Uterus (tissue), 4 donors: ENCODE measurements at places on chromosomes 4 and X. TPM values are rescaled to one million over a fixed set of nuclear protein-coding genes. Genes with fewer than 3 reads are reported as not detected.

DNA sequence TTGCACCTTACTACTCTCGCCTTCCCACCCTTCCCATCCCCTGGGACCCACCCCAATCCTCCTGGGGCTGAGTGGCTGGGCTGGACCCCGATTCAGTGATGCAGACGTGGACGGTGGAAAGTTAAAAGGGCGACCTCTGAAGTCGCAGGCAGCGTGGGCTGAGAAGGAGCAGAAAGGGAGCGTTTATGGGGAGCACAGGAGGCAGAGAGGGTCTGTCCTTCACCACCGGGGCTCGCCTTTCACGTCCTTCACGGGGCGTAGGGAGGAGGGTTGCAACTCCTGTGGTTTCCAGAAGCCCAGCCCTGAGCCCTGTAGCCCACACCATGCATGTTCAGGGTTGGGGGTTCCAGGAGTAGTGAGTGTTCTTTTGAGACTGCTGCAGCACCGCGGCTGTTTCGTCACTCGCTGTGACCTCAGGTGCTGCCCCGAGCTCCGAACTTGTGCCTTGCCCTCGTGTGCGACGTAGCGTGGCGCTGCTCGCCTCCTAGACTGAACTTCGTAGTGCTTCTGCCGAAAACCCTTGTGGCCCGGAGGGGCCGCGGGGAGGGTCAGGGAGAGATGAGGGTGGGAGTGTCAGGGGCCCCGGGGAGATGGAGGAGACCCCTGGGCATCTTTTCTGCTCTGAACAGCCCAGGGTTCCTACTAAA lies 1.6 kb downstream of the NHS start:
- DNase-seq, result peak; percentile 20

DNA sequence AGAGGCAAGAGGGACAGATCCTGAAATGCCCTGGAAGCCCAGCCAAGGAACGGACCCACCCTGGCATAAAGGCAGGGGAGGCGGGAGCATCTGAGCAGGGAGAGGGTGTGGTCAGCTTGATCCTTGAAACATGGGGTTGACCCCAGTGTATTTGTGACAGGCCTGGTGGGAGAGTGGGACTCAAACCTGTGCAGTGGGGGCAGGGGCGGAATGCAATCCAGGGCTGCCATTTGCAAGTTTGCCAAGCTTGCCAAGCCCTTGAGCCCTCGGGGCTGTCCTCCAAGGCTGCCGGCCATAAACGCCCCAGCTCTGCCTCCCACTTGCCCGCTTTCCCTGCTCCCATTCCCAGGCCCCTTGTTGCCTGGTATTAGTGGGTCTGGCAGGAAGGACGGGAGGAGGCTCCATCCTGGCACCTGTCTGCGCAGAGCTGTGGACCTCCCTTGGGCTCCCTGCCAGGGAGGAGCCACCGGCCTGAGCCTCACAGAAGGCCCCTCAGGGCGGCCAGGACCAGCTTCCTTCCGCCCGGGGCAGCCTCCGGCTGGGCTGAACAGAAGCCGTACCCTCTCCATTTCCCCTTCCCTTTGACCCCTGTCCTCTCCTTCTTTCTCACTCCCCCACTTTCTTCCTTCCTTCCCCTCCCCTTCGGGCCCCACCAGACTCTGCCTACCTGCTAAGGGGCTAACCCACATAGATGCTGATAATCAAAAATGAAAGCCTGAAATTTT lies 661 bp downstream of the S100P start:
- no peak for DNase-seq

AMTN gene
- total RNA-seq, result not detected

DNA sequence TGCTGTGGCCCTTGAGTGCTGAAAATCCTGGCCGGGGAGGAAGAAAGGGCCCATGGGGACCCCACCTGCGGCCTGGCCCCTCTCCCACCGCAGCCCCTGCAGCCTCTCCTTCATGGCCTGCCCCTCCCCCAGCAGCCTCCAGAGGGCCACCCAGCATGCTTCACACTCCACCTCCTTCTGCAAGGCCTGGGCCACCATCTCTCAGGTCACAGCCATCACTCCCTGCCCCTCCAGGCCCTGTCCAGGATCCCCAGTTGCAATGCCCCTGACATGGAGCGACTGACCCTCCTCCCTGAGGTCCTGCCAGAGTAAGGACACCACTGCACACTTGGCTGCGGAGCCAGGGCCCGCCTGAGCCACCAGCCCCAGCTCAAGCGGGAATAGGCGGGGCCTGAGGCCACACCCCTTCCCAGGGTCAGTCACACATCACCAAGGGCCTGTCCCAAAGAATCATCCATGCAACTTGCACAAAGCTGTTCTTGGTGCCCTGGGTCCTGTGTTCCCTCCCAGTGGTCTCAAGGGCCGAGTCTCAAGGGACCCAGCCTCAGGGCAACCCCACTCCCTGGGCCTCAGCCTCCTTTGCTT lies 32.9 kb downstream of the CCNQ start:
- DNase-seq, result no peak

SLC34A2 gene
- total RNA-seq, result 31.2 TPM

ARHGAP6 gene
- 17.2 TPM for total RNA-seq

- DNase-seq, result no peak
Observed at GRCh38 chrX:50798783-50799182, 15.2 kb downstream of the SHROOM4 start.

GRCh38 chr4:101262683-101263082 lies 84.6 kb downstream of the PPP3CA start:
- DNase-seq, result no peak

BGN gene
- total RNA-seq, result 60.0 TPM
